H9 (cell line): ENCODE measurements at places on chromosomes 11 and 22.
A peak's percentile ranks its signal among the peaks of the same experiment; 100 is the strongest.

DNA sequence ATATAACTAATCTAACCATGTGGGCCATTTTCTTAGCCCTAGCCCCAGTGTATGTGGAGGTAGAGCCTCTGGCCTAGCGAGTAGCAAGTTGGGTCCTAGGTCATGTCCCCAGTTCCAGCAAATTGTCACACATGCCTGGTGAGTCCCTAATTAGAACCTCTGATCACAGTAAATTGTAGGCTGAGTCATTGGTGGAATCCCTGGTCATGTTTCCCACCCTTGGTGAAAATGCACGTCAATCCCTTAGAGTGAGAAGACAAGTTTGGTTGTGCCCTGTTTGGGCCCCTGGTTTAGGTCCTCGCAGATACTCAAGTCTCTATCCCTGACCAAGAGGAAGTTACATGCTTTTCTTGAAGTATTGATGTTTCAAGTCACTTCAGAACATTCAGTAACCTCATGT is 46.7 kb downstream of the ATM start:
- DNase-seq, result no peak

DNA sequence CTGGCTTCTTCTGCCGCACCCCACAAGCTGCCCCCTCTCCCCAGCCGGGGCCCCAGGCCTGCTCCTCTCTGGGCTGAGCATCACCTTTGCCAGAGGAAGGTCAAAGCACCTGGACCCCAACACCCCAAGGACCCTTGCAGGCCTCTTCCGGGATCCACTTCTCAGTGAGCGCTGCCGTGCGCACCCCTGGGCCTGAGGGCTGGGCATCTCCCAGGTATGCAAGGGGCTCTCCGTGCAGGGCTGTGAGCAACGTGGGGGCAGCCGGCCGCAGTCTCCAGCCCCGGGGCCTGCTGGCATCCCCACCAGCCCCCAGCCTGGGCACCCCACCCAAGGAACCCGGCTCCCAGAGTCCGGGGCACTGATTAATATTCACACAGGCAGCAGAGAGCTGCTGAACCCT is 64.0 kb downstream of the BRD1 start:
- DNase-seq, result no peak

- DNase-seq, result no peak
These were observed 5.1 kb downstream of the MAPK8IP2 start for GRCh38 chr22:50605613-50606074.

GRCh38 chr11:79461144-79461543 is 20.3 kb upstream of the TENM4 start:
- DNase-seq, result no peak

- DNase-seq, result no peak
These were observed 9.6 kb downstream of the NEAT1 start for GRCh38 chr11:65432100-65432650.

GRCh38 chr11:95599959-95600586 is 189.5 kb downstream of the FAM76B start:
- no peak for DNase-seq

DNA sequence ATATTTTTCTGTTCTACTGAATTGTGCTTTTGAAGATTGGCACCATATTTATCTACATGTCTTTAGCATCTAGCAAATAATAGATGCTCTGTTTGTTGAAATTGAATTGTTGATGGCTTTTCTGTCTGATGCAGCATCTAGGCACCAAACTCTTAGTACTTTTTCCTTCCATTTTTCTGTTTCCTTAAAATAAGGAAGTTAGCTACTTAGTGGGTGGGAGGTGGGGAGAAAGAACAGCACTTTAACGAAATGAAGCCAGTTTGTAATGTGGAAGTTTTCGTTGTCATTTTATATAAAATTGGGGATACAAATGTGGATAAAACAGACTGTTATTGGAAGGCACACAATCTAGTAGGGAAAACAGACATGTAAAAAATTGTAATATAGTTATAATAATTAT is 76.6 kb downstream of the HIPK3 start:
- DNase-seq, result no peak

DNA sequence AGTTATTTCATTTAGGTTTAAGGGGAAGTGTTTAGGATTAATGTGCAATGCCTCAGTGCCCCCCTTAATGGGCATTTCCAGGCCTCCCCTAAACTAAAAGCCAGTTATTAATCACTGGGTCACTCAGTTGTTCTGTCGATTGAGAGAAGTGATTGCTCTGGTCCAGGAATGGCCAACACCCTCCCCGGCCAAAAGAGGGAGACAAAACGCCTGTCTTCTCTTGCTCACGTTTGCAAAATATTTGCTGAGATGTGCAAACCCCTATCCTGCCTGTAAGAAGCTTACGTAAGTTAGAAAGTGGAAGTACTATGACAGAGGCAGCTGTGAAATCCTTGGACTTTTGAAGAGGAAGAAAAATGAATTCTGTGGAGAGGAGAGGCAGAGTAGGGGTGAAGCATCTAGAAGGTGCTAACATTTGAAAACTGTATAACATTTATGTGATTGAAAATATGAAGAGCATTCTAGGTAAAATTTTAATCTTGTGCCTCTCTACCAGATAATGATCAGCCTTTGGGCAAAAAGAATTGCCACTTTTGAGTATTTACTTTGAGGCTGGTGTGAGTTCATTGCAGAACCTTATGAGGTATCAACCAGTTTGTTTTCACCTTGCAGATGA is 37.7 kb downstream of the NTM start:
- DNase-seq, result peak; percentile 49

DNA sequence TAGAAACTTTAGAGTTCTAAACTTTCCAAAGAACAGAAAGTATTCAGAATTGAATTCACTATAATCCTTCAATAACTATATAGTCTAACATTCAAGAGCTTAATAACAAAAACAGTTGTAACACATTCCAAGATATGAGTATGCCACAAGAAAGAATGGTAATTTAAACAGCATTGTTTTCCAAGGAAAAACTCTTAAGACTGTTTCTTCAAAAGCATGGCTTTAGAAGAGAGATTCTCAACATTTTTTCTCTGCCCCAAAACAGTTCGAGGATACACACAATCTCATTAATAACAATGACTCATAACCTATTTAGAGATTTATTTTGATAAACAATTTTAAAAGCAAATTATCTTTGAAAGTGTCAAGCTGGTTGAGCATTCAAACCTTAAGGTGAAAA is 16.7 kb upstream of the ARHGAP32 start:
- DNase-seq, result no peak

GRCh38 chr22:22130953-22131608 is 113.5 kb upstream of the VPREB1 start:
- no peak for DNase-seq

DNA sequence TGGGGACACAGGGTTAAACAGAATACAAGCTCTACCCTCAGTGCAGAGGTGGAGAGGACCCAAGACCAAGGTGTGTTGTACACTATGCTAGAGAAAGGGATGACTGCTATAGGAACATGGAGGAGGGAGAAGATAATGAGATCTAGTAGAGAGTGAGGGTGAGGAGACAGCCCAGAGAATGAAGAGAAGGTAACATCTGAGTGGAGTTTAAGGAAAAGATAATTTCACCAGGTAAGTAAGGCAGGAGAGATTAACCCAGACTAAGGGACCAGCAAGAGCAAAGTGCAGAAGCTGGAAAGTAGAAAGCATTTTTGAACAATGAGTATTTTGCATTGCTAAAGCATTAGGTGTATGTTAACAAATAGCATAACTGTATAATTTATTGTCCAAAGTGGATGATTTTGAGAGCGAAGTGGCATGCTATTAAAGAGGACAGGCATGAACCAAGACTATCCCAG is 128.8 kb downstream of the RASSF10 start:
- no peak for DNase-seq

DNA sequence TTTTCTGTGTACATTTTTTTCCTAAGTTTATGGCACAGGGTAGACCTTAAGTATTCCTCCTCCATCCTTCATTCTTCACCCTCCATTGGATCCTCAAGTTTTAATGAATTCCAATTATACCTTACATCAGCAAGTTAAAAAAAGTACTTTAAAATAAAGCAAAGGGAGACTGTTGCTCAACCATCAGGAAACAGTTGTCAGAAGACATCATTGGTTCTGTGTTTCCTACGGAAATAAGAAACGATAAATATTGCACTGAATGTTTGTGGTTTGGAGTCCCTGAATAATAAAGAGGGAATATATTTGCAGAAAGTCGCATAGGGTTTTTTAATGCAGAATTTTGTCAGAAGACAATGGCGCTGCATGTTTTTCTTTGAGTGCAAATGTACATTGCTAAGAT is 28.1 kb upstream of the LDHA start:
- DNase-seq, result no peak

DNA sequence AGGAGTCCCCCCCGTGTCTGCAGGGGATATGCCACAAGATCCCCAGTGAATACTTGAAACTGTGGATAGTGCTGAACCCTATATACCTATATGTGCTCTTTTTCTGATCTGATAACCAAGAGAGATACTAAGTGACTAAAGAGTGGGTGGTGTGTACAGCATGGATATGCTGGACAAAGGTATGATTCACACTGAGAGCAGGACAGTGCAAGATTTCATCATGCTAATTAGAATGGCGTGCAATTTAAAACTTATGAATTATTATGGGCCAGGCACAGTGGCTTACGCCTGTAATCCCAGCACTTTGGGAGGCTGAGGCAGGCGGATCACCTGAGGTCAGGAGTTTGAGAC is 90.2 kb upstream of the ALKBH3 start:
- no peak for DNase-seq

DNA sequence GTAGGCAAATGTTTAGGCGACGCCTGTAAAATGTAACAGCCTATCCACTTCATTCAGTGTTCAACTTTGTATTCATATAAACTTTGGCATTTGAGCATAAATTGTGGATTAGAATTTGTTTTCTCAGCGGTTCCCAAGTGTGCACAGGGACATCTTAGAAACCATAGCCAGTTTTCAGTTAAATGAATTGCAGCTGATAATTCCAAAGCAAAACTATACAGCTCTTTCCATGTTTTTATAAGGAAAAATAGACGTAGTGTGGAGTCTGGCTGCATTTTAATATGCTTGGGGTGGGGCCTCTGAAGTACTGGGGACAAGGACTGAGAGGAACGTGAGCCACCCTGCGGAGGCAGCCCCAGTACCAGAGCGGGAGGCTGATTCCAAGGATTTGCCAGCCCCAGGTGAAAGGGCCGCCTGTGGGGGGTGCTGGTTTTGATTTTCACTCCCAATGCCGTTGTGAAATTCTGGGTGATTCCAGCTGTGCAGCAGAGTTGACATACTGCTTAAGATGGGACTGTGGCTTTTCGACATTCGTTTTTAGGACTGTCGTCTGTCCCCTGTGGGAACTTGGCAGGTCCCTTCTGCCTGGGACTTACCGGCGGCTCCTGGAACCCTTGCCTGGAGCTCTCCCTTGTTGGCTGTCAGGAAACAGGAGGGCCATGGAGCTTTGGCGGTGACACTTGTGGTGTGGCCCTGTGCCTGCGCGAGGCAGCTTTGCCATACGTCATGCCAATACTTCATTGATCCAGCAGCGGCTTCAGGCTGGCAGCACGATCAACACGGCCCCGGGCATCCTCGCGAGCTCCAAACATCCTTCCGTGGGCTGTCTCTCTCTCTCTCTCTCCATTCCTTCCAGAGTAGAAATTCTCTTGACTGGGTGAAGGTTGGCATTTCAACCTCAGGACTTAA is 370.9 kb downstream of the TBC1D22A start:
- DNase-seq, result no peak

DNA sequence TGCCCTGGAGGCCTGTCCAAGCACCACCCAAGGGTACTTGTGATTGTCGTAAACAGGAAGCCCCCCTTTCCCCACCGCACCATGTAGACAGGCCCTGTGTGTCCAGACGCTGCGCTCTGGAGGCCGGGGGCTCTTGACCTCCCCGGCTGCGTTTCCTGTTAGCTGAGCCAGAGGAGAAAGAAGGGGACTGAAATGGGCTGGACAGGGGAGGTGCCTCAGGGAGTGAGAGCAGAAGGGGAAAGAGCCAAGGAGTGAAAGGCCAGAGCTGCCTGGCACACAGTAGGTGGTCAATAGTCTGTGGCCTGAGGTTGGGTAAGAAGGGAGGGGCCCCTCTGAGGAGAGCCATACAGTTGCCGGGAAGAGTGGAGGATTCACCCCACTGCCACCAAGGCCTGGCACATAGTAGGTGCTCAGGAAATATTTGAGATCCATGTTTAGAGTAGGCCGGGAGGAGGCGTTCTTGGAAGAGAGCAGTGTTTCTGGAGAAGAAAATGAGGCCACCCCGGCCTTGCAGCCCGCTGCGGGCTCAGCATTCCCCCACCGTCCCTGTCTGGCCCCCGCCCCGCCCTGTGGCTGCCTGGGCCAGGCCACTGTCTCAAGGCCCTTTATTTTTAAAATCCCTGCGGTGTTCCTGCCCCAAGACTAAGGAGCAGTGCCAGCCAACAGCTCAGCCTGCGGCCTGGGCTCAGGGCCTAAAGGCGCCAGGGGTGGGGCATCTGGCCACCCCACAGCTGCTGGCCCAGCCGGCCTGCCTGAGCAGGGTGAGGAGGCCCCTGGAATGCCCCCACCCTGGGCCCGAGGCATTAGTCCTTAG is 13.6 kb upstream of the CDC42EP1 start:
- DNase-seq, result peak; percentile 85

DNA sequence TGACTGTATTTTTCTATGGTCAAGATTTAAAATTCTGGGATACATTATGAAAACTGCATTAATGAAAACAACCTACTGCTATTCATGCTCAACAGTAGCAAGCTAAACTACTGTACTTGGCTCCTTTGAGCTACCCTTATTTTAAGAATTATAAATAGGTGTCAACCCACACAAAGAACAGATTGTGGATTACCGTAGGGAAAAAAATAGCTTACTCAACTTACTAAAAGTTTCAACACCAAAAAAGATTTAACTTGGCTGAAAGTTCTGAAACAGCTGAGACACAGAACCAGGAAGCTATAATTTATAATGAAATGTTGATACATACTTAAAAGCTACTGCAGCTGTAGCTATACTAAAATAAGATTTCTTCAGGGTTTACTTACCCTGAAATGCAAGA is 10.1 kb downstream of the LIN7C start:
- no peak for DNase-seq

DNA sequence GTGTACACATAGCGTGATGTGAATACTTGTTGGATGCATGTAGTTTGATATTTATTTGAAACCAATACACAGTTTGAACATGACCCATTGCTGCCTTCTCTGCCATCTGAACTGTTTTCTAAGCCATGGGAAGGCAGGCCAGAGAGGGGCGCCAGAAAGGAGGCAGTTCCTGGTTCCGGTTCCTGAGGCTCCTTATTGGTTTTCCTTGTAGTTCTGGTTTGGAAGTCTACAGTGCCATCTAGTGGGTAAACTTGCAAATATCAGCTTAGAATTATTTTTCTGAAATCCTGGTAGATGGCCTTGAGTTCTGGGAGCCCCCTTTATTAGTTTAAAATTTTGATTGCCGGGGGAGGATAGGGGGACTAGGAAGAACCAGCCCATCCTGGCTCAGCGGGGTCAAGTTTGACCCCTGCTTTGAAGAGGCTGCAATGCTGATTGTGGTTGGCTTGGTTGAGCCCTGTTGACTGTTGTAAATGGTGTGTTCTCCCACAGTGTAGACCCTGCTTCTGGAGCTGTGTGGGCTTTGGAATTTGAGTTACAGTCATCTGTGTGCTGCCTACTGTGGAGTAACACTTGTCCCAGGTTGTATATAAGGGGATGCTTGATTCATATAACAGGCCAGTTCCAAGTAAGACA is 48.4 kb downstream of the GRAMD1B start:
- DNase-seq, result peak; percentile 79

DNA sequence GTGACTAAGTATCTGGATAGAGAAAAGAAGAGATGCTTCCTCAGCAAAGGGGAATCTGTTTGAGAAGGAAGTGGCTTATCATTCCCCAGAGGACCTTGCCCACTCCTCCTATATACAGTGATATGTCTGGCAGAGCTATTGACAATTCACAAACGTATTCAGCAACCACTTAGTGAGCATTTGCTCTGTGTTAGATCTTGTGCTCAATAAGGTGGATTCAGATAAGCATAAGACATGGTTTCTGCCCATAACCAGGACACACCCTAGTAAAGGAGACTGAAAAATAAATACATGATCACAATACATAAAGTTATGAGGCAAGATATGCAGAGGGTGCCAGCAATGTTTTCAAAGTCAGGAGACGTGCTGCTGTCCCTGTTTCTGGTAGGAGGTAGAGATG is 1.4 kb downstream of the TMEM9B start:
- DNase-seq, result no peak
